Pons (tissue), 1 donor: ENCODE measurements at places on chromosomes 1 and 21.

GRCh38 chr1:154970631-154971340 is at the start of gene SHC1:
Gene SHC1, minus strand, starts transcription at chr1:154970747. Its CDS starts 221 bp downstream, at chr1:154970526.
- peak; percentile 90 for DNase-seq

DNA sequence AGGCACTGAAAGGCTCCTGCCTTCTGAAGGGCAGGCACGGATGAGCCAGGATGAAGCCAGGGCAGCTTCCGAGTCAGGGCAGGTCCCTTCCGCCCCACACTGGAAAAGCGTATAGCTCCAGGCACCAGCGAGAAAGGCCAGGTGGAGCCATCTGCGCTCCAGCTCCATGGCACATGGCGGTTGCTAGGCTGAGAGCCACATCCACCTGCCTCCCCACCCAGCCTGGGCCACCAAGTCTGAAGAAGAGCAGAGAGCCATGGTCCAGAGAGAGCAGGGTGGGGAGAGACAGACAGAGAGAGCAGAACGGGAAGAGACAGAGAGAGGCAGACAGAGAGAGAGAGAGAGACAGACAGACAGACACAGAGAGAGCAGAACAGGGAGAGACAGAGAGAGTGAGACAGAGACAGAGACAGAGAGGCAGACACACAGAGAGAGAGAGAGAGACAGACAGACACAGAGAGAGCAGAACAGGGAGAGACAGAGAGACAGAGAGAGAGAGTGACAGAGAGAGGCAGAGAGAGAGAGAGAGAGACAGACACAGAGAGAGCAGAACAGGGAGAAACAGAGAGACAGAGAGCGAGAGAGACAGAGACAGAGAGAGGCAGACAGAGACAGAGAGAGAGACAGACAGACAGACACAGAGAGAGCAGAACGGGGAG is 5.2 kb downstream of the FNDC10 start:
- no peak for DNase-seq

- DNase-seq: no peak
These were observed 37.1 kb upstream of the USP25 start for GRCh38 chr21:15692711-15693110.

DNA sequence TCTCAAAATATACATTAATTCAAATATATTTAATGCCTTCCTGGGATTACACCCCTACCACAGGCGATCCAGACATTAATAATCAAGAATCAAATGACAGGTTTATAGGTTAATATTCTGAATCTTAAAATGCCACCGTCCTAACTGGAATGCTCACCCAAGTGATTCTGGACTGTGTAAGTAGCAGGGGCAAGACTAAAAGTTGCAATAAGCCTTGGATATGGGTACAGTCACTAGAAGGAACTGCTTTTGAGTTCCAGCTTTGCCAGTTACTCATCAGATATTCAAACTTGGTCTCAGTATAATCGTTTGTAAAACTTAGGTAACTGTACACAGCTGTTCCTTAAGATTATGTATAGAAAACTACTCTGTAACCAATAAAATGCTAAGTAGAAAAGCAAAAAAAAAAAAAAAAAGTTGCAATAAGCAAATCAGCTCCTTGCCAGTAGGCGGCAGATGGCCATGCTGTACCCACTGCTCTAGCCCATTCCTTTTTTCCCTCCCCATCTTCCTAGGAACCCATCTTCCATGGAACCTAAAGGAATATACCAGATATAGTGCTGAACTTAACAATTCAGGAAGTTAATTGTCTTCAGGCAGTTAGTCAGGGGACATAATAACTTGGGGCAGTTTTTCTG is 10.5 kb downstream of the RO60 start:
- no peak for DNase-seq

DNA sequence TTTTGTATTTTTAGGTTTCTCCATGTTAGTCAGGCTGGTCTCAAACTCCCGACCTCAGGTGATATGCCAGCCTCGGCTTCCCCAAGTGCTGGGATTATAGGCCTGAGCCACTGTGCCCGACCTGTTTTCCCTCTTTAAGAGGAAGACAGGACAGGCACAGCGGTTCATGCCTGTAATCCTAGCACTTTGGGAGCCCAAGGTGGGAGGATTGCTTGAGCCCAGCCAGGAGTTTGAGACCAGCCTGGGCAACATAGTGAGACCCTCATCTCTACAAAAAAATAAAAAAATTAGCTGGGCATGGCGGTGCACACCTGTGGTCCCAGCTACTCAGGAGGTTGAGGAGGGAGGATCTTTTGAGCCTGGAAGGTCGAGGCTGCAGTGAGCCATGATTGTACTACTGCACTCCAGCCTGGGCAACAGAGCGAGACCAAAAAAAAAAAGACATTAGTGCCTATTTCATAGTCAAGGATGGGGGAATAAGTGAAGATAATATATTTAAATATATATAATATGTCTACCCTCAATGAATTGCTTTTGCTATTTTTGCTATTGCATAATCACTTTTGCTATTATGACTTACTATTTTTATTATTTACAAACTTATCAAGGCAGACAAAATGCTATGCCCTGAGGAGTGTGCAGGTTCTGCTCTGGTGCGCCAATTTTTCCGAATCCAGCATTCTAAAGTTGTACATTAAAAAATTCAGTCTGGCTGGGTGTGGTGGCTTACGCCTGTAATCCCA is 17.7 kb downstream of the MARCKSL1 start:
- DNase-seq: no peak

DNA sequence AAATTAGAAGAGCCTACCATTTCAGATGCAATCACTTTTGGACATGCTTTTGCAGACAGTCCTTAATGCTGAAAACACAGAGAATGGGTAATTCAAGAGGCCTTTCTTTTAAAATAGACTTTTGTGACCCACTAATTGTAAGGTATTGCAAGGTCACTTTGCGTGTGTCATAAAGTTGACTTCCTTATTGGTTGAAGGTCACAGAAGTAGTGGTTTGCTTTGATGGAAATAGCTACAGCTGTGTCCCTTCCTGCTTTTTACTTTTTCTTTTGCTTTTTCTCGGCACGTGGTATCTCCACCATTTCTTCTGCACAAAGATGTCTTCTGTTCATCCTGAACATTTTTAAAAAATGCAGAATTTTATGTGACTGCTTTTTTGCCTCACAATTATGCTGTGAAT is 146.8 kb downstream of the DYRK1A start:
- no peak for DNase-seq

DNA sequence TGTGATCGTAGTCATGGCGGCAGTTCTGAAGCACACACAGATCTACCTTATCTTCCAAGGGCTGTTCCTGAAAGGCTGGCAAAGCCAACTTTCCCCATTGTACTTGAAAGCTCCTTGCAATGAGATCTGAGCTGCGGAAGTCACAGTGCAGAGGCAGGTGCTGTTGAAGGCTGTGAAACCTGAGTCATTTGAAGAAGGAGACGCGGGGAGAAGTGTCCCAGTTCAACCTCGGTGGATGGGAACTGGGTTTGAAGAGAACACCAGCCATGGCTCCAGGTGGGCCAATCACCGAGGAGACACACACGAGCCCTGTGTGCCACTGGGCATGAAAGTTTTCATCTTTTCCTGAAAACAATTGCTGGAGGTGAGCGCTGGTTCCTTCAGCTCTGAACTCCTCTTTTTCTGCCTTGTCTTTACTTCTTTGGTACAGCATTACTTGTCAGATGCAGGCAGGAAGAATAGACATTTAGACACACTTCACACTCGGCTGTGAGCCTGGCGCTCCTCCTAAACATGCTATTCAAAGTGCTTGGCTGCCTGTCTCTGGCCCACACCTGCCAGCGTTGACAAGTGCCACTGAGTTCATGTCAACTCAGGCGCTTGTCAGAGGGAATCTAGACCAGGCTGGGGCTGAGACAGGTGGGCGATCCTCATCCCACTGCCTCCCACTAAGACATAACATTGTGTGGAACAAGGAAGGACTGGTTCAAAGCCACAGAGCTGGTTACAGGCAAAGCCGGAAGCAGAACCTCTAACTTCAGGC is 25.7 kb upstream of the PDE9A start:
- DNase-seq: no peak

GRCh38 chr1:45972621-45973020 is 159.8 kb downstream of the PIK3R3 start:
- no peak for DNase-seq

DNA sequence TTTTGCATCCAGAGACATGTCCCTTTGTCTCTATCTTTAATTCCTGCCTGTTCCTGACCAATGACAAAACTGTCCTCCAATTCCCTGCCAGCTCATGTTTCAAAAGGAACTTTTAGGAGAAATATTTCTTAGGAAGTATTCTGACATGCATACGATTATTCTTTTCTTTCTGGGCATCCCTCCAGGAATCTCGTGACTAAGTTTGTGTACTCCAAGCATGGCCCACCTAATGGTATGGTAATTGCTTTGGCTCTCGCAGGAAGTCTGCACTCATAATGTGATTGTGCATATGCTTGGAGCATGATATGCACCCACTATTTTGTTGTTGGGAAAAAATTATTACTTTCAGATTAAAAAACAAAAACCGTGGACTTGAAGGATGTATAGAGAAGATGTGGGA is 256.4 kb downstream of the PRDM2 start:
- no peak for DNase-seq

DNA sequence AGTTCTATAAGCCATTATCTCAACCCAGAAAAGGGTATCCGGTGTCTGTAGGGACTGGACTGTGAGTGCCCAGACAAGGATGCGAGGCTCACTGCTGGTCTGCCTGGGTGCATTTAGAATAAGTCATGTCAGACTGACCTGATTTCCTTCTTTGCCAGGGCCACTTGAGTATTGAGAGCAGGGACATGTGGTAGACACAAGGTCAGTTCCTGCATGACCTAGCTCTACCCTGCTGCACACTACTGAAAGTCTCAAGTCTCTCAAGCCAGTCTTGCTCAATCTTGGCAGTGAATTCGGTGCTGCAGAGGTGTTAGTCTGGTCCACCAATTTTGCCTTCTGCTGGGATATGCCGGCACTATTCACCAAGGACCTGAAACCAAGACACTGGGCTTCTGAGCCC is 180.1 kb downstream of the C1orf94 start:
- DNase-seq: no peak

DNA sequence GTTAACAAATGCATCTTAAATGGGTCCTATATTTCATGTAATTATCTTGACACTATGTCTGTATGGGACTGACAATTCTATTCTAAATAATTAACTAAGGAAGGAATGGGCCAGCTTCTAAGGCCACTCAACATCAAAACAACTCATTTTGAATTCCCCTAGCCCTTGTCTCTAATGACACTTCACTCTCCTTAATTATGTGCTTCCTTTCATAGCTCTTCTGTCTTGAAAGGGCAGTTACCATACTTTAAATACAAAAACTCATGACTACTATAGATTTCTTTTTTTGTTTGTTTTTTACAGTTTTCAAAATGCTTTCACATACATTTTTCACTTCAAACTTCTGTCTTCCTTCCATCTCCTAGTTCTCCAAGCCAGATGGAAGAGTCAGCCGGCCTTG is 126.1 kb upstream of the CHODL start:
- no peak for DNase-seq

DNA sequence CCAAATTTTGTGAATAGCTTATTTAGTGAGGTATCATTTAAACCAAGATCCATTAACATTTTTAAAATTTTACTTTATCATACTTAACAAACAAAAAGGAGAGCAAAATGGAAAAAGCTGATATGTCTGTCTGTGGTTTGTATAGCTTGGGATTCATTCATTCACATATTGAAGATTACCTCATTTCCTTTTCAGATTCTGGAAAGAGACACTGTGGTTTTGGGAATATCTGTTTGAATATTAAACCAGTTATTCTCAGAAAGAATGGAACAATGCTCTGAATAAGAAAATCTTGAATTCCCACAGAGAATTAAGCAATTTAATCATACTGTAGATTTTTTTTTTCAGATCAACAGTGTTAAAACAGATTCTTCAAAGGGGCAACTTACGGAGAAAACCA is 93.8 kb upstream of the PRDX6 start:
- no peak for DNase-seq

DNA sequence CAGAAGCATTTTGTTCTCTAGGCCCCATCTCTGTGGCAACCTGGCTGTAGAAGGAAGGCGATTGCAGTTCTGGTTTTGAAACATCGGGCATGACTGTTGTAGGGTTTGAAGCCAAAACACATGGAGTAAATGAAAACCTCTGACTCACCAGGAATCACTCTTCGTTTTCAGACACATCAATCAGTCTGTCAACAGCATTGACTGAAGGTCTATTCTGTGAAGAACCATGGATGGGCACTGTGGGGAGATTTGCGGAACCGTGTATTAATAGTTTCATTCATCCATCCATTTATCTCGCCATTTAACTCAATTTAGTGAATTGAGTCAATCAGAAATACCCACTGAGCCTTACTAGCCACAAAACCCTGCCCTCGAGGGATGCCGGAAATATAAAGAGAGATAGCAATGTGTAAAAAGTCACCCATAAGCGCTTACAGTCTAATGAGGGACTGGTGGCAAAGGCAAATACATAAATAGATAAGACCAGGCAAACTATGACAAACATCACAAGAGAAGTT is 364.6 kb upstream of the PROX1 start:
- DNase-seq: no peak

GRCh38 chr1:166902279-166902678 is 26.2 kb upstream of the TADA1 start:
- no peak for DNase-seq

DNA sequence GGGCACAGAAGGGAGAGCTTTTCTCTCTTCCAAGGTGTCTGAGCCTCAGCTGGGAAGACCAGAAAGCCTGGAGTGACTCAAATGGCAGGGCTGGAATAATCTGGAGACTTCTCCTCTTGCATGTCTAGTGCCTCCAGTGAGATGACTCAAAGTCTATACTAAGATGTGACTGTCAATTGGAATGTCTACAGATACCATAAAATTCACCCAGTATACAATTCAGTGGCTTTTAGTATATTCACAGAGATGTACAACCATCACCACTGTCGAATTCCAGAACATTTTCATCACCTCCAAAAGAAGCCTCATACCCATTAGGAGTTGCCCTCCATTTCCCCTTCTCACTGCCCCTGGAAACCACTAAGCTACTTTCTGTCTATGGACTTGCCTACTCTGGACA is 47.9 kb upstream of the CNN3 start:
- no peak for DNase-seq

DNA sequence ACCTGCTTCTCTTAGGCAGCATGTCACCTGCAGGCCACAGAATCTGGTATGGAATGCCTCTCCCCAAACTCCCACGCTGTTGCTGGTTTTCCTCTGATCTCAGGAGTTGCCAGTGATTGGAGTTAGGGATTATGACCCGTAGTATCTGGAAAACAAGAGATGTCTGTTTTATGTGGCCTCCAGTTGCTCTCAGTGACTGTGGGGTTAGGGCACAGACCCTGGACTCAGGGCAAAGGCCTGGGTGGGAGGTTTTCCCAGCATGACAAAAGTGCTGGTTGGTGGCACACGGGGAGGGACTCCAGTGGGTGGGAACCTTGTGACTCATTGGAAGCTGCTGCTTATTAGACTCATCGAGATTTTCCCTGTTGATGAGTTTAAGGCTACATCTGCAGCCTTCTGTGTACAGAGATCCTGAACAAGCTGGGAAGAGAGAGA is at the start of gene NR1I3:
NR1I3 (minus strand) TSS at position 165 of the 435 bp plus-strand sequence. CDS start 1,638 bp downstream, outside the sequence.
- no peak for DNase-seq
